ENCODE measurements at places on chromosomes 2 and 18. TPM values are rescaled to one million over a fixed set of nuclear protein-coding genes. Genes with fewer than 3 reads are reported as not detected.

GRCh38 chr2:67596871-67597270, 199.7 kb downstream of the ETAA1 start:
- no peak for DNase-seq

- no peak for DNase-seq
Observed at GRCh38 chr18:54165450-54165849, 59.0 kb downstream of the MBD2 start.

GRCh38 chr2:50225021-50225928, 806.7 kb downstream of the NRXN1 start:
- DNase-seq: no peak

DNA sequence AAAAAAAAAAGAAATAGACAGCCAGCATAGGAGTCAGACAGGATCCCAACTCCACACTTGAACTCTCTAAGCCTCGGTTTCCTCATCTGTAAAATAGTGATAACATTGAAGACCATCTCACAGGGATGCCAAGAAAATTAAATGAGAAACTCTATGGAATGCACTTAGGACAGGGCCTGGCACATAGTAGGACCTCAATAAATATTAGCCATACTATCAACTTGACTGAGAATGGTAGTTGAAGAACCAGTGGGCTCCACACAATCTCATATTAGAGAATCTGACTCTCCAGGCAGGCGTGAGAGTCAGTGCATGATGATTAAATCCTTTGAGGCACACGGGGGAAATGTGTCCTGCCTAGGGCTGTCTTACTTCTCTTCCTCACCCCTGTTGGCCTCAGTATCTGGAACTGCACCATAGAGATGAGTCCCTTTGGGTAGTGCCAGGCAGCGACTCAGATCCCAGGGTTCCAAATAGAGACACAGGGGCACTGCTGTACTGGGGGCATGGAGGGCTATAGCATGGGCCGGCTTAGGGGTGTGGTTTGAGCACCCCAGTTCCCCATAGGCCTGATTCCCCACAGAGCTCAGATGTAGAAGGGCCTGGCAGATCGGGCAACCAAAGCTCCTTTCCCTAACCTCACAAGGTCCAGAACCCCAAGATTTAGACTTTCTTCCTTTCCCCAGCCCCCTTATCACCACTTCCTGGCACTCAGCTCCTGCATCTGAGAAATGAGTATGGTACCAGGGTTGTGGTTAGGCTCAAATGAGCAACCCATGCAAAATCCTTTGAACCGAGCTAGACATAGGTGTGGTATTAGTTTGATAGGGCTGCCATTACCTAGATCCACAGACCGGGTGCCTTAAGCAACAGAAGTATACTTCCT, 51.3 kb upstream of the CAB39 start:
- peak; percentile 67 for DNase-seq

- no peak for DNase-seq
Observed at GRCh38 chr2:3051266-3051665, 326.4 kb downstream of the EIPR1 start.

DNA sequence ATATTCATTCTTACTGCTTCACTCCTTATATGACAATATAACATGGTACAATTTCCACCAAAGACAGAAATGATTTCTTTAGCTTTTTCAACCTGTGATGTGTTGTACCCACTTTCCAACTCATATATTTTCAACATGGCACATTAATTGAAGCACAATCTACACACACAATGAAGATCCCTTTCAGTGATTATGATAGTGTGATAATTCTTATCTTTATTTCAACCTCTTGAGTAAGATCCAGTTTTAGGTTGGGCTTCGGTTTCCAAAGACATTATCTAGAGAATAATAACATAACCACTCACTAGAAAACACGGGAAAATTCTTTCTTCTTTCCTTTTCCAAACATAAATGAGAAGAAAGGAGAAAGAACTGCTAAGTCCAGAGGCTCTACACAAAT, 3.4 kb upstream of the DSG3 start:
- DNase-seq: no peak

DNA sequence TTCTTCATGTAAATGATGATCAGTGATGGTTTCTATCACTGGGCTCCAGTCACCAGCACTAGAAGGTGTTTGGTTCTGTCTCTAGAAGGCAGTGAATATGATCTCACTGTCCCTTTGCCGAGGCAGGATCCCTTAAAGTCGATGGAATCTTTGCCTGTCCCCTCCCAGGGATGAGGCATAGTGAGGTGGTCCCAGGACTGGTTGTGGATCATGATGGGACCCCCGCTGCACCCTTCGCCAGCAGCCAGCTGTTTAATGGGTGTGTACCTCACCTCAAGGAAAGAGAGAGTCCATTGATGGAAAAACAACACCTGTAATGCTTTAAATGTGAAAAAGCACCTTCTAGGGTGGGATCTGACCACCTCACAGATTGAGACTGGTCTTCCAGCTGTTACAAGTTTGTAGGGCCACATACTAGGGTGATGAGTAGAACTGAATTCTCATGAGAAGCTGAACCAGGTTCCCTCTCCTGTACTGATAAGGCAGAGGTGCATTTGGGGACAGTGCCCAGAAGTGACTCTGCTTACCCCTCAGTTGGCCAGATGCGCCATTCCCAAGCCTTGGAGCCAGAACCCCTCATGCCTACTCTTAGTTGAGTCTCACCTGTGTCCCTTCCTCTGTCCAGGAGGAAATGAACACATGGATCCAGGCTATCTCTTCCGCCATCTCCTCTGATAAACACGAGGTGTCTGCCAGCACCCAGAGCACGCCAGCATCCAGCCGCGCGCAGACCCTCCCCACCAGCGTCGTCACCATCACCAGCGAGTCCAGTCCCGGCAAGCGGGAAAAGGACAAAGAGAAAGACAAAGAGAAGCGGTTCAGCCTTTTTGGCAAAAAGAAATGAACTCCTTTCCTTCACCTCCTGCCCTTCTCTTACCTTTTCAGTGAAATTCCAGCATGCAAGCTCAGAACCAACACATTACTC, 55.5 kb upstream of the EML6 start:
- DNase-seq: no peak

DNA sequence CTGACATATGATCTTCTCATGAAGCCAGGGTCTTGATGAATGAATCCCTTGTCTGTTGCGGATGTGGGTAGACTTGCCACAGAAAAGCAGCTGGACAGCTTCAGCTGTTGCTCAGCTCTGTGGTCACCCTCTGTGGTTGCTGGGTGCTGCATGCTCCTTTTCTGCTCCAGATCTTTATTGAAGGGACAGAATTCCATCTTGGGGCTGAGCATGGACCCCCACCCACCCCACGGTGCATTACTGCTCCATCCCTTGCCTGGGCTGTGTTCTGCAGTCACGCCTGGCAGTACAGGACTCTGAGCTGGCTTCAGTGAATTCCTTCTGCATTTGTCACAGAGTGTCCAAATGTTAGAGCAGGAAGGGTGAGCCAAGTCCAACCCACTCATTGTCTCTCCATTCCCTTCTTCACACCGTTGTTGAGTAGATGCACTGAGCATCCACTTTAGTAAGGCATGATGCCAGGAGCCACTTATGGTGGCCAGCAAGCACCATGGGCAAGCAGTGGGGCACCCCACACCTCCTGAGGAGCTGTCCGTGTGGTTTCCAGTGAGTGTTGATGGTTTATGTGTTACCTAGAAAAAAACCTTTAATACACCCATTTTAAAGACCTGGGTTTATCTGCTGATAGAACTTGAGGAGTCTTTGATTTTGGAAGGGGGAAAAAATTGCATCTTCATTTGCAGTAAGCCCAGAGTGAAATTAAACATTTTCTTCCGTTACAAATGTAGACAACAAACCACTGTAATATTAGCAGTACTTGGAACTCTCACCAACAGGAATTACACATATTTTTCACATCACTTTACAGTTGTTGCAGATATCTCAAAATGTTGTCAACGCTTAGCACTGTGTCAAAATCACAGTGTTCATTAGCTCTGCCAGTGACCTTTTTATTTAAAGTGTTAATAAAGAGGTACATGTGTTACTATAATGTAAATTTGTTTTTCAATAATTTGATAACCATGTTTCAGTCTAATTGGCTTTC, 14.7 kb upstream of the ITGB6 start:
- no peak for DNase-seq

DNA sequence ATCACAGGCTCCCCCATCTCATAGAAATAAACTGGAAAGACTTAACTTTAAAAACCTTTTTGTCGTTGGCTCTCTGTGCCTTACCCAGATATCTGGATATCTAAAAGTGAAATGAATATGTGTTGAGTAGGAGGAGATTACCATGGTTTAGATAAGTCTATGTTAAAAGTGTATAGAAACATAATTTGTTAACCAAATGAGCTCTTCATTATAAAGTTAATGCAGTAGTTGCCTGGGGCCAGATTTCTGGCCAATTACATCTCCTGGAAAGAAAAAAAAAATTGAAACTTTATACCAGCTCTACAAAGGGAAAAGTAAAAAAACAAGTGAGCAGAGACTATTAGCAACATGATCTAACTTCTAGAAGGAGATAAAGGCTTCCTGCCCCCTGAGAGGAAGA, 259.6 kb upstream of the UBE2E3 start:
- DNase-seq: no peak

DNA sequence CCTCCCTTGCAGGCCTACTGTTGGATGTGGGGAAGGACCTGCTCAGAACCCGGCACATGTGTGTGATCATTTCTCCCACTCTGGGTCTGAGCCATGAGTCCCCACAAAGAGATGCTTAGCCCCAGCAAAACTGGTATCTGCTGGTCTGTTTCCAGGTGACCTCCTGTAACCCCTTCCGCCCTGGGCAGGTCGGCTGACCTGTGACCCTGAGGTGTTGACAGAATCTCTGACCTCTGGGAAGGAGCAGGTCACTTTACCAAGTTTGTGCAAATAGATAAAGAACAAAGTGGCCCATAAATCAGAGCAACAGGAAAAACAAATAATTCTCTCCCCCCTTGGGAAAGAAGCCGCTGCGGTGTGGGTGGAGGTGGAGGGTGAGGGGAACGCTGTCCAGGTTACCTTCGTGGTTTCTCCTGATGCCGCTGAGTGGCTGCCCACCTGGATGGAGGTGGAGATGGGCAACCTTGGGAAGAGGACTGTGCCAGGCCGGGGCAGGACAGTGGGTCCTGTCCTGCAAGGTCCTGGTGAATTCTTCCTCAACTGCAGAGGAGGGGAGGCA, 174.0 kb upstream of the MYCN start:
- no peak for DNase-seq

Gene DNAJC5G
- total RNA-seq: not detected

Gene ESCO1
- total RNA-seq: 37.1 TPM

Gene PLGLB1
- 8.2 TPM for total RNA-seq

GRCh38 chr2:84870306-84870705, 10.6 kb downstream of the TRABD2A start:
- no peak for DNase-seq

DNA sequence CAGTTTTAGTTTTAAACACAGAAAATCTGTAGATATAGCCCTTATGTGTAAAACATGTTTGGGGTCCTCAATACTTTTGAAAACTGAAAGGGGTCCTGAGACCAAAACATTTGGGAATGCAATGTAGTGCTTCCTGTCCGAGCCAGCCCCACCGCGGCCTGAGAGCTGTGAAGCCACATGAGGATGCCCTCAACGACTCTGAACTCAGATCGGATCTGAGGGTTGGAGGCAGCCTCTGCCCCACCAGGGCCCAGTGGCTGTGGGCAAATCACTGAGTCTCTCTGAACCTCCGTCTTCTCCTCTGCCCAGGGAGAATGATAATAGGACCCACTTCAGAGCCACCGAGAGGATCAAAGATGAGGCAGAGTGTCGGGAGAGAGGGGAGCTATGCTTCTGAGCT, 33.4 kb upstream of the HPCAL1 start:
- DNase-seq: no peak

- DNase-seq: no peak
Observed at GRCh38 chr18:52829876-52830405, 489.9 kb downstream of the DCC start.

Gene CCL20
- 3.7 TPM for total RNA-seq

Gene OR6B2
- not detected for total RNA-seq

- DNase-seq: peak; percentile 84
Observed at GRCh38 chr18:45686891-45687611, 36.9 kb upstream of the SLC14A1 start.

DNA sequence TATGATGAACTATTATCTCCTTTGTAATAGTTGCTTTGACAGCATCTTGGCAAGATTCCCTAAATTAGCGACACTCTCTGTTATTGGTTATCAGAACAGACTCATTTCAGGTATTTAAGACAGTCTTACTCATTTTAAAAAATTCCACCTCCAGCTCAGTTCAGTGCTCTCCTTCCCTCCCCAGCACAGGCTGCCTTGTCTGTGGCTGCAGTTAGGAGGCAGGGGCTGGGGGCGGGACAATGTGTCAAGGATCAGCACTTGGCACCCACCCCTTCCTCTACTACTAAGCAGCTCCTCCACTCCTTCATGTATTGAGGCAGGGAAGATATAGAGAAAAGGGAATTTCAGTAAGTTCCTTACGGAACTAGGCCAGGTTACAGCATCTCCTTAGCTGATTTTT, 85.0 kb downstream of the VSNL1 start:
- no peak for DNase-seq

Data from CD4-positive, CD25-positive, alpha-beta regulatory T cell (primary cell).